Activated T-helper 2 cell treated with anti-CD3 and anti-CD28 coated beads, Interferon-gamma antibody, Interleukin-2, Interleukin-4, amounts not matched to agents 10 μg/mL and 5 μg/mL and 100 μg/mL, durations not matched to agents 14 hours and 24 hours and 36 hours (primary cell): ENCODE measurements at places on chromosomes 5 and 9. TPM values are rescaled to one million over a fixed set of nuclear protein-coding genes. Genes with fewer than 3 reads are reported as not detected.

- DNase-seq: no peak
Observed at GRCh38 chr9:77291714-77292113, 114.4 kb downstream of the VPS13A start.

- DNase-seq: no peak
Observed at GRCh38 chr9:76619640-76620039, 144.6 kb upstream of the PCA3 start.

DNA sequence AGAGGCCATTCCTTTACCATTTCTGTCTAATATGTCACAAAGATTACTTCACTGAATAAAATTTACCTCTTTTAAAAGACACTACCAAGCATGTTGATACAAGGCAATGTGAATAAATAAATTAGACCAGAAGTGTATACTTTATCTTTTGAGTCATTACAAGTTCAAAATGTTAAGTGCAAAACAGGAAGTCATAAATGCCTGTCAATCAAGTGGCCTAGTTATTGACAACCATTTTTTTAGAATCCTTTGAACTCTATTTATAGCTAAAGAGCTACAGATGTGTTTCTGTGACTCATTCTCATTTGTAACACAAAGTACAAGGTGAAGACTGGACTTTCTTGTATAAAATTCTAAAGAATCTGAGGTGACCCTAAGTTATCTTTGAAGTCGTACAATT lies 602.7 kb upstream of the SEMA6A start:
- DNase-seq: no peak

GRCh38 chr9:95634114-95634513 lies 117.3 kb upstream of the PTCH1 start:
- DNase-seq: no peak

DNA sequence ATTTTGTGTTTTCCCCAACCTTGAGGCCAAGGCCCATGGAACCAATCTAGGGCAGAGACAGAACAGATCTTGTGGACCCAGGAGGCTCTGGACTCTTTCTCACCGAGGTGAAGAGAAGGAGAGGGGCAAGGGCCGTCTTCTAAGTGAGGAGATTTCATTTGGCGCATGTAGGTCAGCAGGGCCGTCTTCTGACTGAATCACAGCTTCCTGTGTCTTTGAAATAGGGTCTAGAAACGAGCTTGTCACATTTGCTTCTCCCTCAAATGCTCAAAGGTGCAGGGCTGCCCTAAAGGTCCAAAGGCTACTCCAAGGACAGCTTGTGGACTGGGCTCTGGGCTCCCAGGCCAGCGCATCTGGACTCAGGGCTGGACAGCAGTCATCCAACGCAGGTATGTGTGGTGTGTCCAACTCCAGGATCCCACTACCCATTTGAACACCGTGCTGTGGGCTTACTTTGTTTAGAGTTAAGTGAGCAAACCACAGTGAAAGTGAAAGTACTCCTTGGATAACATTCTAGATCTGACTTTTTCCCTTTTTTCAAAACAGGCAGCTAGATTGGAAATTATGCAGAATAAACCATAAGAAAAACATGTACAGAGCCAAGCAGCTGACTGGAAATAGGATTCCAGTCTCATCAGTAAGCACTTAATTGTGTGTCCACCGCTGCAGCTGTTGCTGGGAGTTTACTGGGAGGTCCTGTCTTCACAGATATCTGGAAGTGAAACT lies 357.0 kb downstream of the GADD45G start:
- no peak for DNase-seq

The PCDHB5 gene
- not detected in 2 replicates for total RNA-seq

The DNAH5 gene
- total RNA-seq: not detected in 2 replicates
